ENCODE measurements at places on chromosomes 1 and 21. TPM values are rescaled to one million over a fixed set of nuclear protein-coding genes. Genes with fewer than 3 reads are reported as not detected.

Gene MIXL1
- not detected for total RNA-seq

Gene TNFRSF14
- 13.8 TPM for total RNA-seq

Gene PRAMEF5
- not detected for total RNA-seq

Gene TTLL7
- 2.9 TPM for total RNA-seq

Gene RC3H1
- total RNA-seq = 29.5 TPM

Gene BSND
- total RNA-seq = 0.09 TPM

Gene VWA5B1
- not detected for total RNA-seq

Gene CAPN9
- total RNA-seq = not detected

Gene MCOLN3
- total RNA-seq = 8.4 TPM

Gene WNT2B
- 1.1 TPM for total RNA-seq

Gene AZIN2
- 7.3 TPM for total RNA-seq

Gene TFF3
- total RNA-seq = not detected

Gene CAMSAP2
- total RNA-seq = 40.3 TPM

Gene GIPC2
- total RNA-seq = 0.30 TPM

Gene PLA2G2F
- 0.20 TPM for total RNA-seq

Gene SFT2D2
- 54.4 TPM for total RNA-seq

Gene VAV3
- 1.7 TPM for total RNA-seq

Gene ZRANB2
- total RNA-seq = 79.6 TPM

Gene MAEL
- total RNA-seq = not detected

Gene RPRD2
- total RNA-seq = 36.2 TPM

Gene CDC14A
- 2.1 TPM for total RNA-seq

Gene EXO1
- 32.1 TPM for total RNA-seq

Gene PEAR1
- total RNA-seq = 12.2 TPM

Gene KCNJ10
- total RNA-seq = not detected

Gene MYBPH
- not detected for total RNA-seq

Gene GAS5
- 234 TPM for total RNA-seq

Gene DTL
- 22.5 TPM for total RNA-seq

Gene FCRLB
- total RNA-seq = 1.0 TPM

Gene DIPK1A
- total RNA-seq = 10.5 TPM

Gene TMEM240
- 8.3 TPM for total RNA-seq

Gene HAO2
- not detected for total RNA-seq

Gene SIM2
- 18.5 TPM for total RNA-seq

Gene AMY1C
- not detected for total RNA-seq

Gene SIK1
- 28.5 TPM for total RNA-seq

Gene RHBG
- total RNA-seq = 1.8 TPM

Gene GRHL3
- 1.7 TPM for total RNA-seq

Gene TMEM52
- total RNA-seq = 8.5 TPM
